ENCODE measurements at places on chromosomes 6 and 20.

DNA sequence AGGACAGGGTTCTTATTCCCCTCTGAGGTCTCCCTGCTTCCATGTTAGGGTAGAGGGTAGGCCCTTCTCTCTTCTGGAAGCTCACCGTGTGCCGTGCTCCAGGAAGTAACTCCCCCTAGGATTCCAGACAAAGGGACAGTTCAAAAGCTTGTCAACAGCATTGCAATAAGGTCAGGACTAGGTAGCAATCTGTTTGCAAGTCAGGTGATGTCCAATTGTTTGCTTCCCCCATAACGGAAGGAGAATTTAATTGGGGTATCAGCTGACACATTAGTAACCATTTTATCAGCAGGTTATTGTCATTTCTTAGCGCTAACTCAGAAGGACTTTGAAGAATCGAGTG, 41.9 kb downstream of the SYNJ2 start:
- DNase-seq = no peak

GRCh38 chr6:144104898-144105487, 9.6 kb upstream of the SF3B5 start:
- no peak for DNase-seq

- no peak for DNase-seq
Measured at GRCh38 chr20:1382670-1383069, 10.2 kb downstream of the FKBP1A start.

DNA sequence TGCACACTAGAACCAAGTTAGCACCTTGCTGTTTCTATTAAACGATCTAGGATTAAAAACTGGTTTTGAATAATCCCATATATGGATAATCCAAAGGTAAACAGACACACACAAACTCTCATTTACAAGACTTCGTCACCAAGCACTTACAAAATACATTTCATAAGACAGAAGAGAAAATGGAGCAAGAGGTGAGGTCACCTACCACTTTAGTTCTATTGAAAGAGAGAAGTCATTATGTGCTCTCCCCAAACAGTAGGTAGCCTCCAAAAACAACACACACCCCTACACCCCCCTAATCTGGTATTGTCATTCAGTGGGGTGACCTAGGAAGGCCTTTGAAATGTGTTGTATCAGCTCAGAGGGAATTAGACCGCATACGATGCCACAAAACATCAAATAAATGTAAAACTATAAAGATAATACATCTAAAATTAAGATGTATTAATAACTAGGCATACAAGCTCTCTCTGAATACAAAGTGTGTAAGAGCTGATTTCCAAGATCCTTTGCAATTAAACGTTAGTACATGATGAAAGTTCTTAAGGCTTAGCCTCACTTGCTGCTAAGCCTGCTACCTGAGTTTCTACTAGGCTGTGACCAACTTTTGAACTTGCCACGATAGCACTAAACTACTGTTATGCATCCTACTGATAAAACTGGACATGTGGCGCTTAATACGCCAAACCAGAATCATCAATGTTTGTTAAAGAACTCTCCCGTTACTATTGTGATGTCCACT, 1.6 kb downstream of the SRPK1 start:
- no peak for DNase-seq

DNA sequence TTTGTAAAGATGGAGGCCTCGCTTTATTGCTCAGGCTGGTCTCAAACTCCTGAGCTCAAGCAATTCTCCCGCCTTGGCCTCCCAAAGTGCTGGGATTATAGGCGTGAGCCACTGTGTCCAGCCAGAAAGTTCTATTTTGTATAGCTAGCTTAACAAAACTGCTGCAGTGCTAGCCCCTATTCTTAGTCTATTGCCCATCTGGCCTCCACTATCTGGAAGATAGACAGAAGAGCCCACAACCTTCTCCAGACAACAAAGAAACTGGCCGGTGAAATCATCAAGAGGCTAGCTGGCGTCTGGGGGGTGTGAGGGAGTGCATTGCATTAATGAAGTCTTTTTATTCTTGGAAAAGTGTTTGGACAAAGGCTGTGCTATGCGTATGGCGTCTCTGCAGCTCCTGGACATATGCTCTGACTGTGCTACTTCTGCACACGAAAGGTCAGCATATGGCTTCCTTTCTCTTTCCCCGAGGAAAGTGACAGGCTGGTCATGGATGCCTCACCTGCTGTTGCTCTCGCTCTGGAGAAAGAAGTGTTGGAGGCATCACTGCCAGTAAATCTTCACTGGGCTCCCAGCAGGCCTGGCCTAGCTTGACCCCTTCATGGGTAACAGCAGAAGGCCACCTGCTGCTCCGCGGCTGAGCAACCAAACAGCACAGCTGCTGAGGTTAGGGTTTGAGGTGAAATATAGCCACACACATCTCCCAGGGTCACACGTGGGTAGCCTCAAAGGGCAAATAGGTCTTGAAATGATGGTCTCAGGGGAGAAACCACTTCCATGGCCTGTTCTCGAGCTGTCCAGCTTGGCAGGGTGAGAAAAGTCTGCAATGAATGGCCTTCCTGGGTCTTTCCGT, 95.1 kb upstream of the IYD start:
- no peak for DNase-seq

GRCh38 chr6:37050045-37050853, 44.8 kb downstream of the FGD2 start:
- peak; percentile 70 for DNase-seq

DNA sequence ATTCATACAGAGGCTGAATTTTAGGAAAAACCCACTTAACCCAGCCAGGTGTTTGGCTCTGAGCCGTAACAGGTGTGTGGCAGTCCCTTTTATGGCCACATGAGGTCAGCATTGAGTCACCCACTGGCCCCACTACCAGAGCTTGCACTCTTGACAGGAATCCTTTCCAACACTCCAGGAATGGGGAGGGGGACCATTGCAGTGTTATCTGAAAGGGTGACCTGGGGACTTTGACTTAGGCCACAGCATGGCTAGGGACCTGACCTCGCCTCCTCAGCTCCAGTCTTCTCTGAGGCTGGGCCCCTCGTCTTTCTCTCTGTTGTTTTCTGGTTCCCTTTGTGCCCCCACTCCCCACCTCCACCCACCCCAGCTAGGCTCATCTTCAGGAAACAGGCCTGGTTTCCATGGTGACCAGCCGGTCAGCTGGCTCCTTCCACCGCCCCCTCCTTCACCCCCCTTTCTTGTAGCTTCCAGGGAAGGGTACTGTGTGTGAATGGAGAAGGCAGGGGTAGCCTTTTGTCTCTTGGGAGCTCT, 2.1 kb upstream of the TMEM151B start:
- DNase-seq = peak; percentile 60

- DNase-seq = no peak
Measured at GRCh38 chr6:11439017-11439420, 98.5 kb upstream of the TMEM170B start.

- peak; percentile 19 for DNase-seq
Measured at GRCh38 chr20:2800521-2801285, at the start of gene CPXM1. CPXM1 (minus strand) TSS chr20:2800627; CDS start chr20:2800572, 55 bp downstream.

- DNase-seq = no peak
Measured at GRCh38 chr6:3372912-3373554, 83.8 kb downstream of the SLC22A23 start.

- no peak for DNase-seq
Measured at GRCh38 chr6:106079961-106080762, 6.0 kb upstream of the PRDM1 start.
